HAP-1 (cell line): ENCODE measurements at places on chromosomes 3 and 15.

DNA sequence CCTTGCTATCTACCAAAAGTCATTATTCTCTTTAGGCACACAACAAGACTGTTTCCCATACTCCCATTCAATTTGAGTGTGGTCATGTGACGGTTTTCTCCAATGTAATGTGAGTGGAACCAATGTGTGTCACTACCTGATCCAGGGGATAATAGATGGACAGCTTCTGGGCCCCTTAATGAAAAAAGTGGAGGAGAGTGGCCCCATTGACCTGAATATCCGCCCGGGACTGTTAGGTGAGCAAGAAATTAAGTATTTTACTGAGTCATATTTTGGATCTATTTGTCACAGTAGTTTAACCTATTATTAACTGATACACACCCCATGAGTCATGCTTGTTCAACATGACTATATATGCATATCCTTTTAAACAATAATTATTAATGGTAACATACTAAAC lies 15.1 kb upstream of the ARID3B start:
- DNase-seq, result no peak

DNA sequence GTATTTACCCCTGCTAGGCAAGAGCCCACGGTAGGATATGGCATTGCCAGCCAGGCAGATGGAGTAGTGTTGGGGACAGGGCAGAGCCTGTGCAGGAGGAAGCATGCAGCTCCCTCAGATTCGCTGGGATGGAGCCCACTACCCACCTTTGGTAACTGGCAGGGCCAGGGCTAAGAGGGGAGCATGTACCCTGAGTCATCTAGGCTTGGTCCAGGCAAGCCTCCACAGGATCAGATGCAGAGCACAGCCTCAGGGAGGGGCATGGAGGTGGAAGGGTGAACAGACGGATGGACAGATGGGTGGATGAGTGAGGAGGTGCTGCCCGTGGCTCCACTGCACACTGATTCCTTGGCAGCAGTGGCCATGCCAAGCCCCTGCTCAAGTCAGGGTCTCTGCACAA lies 33.0 kb downstream of the IL20RB start:
- DNase-seq, result no peak

DNA sequence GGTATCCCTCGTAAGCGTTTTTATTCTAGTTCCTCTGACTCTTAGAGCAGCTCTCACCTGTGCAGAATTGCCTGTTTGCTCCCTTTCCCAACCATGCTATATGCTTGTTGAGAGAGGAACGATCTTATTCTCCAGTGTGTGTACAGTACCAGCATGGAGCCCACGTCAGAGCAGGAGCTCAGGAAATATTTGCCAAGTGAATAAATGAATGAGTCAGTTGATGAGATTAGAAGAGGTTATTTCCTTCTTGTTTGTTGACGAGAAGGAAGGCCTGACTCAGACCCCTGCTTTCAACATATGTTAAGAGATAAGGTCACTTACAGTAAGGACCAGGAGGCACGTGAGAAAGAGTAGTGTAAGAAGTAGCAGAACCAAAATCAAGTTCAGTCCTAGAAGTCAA lies 106.3 kb upstream of the ABHD17C start:
- no peak for DNase-seq

GRCh38 chr3:148792516-148792915 lies 35.1 kb upstream of the CPB1 start:
- DNase-seq, result no peak

- no peak for DNase-seq
Observed at GRCh38 chr3:72009851-72010443, 225.0 kb upstream of the PROK2 start.

GRCh38 chr3:113166719-113167492 lies 44.5 kb upstream of the BOC start:
- DNase-seq, result peak; percentile 53

- DNase-seq, result peak; percentile 56
Observed at GRCh38 chr15:79172032-79172481, 81.5 kb upstream of the RASGRF1 start.

GRCh38 chr15:26628879-26629529 lies 143.9 kb downstream of the GABRB3 start:
- no peak for DNase-seq

GRCh38 chr15:100385300-100386050 lies 43.7 kb upstream of the ADAMTS17 start:
- no peak for DNase-seq

- no peak for DNase-seq
Observed at GRCh38 chr3:23166276-23166675, 36.9 kb upstream of the UBE2E2 start.

DNA sequence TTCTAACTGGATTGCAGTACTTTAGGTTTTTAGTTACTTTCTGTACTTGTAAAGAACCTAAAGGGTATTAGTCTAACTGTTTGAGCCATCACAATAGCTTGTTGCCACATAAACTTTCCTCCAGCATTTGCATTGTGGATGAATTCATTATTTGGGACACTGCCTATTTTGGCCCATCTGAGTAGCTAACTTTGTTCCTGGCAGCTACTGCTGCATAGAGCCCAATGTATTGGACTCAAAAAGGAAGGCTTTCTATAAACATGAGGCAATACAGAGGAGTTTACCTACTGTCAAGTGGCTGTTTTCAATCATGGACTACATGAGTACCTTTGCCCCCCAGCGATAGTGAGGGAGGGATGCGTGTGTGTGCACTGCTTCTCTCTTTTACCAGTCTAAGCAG lies 1.9 kb downstream of the ROBO2 start:
- peak; percentile 19 for DNase-seq

DNA sequence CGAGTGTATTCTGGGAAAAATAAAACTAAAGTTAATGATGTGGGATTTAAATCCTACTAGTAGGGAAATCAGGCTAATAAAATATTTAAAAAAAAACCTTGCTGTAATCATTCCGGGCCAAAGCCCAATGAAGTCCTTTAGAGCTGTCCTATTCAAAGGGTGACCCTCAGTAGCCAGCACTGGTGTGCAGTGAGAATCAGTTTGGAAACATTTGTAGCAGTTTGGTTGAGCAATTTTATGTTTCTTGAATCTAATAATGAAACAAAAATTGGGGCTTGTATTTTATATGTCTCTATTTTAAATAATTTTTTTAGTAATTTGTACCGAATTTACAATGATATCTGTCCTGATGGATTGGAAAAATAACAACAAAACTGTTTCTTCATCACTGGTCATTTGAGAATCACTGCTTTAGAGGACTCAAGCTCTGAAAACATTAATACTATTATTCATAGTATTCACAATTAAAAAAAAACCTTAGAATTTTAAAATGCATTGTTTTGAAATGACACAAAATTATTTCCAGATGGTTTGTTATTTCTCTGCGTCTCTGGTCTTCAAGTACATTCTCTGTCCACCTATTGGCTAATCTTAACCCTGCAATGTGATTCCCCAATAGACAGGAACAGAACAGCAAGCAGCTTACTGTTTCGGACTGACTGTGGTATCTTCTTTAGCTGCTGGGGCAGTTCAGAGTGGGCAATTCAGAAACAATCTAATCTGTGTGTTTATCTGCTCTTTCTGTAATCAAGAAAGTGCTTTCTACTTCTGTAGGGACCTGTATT lies 71.2 kb downstream of the OTOL1 start:
- no peak for DNase-seq

GRCh38 chr15:33278816-33279612 lies 31.8 kb upstream of the RYR3 start:
- no peak for DNase-seq

GRCh38 chr3:17310983-17311382 lies 426.2 kb downstream of the PLCL2 start:
- no peak for DNase-seq

DNA sequence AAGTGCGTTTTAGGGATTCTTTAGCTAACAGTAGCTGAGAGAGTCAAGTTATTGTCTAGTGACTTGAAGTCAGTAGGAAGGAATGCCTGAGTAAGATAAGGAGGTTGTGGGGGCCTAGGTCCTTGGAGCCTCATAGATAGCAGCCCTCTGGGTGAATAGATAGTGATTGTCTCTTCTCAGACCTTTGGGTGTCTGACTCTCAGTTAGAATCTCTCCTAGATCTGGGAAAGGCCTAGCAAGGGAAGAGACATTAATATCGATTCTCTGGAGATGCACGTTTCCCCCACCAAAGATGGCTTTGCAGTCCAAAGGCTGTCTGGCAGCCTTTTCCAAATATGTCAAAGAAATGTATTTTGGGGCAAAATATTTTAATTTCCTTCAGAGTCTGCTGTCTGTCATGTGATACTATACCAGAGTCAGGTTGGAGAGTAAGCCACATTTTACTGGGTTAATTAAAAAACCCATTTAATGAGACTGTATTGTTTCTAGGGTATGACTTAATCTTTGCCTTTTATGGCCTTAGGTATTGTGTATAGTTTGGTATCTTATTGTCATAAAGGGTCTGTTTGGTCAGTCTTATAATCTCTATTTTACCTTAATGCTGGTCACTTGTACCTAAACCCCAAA lies 92.2 kb downstream of the ST6GAL1 start:
- DNase-seq, result no peak

DNA sequence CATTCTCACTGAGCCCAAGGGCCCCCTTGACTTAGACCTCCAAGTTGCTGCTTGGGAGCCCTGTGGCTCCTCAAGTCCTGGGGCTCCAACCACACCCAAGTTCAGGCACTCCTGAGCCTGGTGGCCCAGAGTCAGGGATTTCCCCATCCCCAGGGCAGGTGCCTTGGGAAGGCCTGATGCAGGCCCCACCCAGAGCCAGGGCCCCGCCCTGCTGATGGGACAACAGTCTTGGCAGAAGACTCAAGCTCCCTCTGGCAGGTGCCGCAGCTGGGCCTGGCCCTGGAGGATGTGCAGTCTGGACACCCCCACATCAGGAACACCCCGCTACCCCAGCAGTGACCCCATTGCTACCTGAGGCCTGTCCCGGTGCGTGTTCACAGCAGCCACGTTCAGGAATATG lies 17.7 kb upstream of the SHISA5 start:
- DNase-seq, result no peak

DNA sequence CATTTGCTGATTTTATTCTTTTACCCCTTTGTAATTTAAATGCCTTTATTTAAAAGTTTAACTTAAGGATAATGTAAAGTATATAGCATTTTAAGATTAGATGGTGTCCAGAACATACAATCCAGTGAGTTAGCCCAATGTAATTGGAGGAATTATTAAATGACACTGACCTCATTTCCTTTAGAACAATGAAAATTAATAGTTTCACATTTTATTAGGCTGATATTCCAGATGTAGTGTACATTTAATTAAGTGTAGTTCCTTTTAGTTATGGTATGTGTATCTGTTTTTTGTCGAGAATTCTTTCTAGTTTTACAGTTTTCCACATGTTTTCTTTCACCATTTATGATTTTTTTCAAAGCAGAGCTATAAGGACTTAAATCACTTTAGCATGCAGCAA lies 75.8 kb downstream of the RSRC1 start:
- no peak for DNase-seq

DNA sequence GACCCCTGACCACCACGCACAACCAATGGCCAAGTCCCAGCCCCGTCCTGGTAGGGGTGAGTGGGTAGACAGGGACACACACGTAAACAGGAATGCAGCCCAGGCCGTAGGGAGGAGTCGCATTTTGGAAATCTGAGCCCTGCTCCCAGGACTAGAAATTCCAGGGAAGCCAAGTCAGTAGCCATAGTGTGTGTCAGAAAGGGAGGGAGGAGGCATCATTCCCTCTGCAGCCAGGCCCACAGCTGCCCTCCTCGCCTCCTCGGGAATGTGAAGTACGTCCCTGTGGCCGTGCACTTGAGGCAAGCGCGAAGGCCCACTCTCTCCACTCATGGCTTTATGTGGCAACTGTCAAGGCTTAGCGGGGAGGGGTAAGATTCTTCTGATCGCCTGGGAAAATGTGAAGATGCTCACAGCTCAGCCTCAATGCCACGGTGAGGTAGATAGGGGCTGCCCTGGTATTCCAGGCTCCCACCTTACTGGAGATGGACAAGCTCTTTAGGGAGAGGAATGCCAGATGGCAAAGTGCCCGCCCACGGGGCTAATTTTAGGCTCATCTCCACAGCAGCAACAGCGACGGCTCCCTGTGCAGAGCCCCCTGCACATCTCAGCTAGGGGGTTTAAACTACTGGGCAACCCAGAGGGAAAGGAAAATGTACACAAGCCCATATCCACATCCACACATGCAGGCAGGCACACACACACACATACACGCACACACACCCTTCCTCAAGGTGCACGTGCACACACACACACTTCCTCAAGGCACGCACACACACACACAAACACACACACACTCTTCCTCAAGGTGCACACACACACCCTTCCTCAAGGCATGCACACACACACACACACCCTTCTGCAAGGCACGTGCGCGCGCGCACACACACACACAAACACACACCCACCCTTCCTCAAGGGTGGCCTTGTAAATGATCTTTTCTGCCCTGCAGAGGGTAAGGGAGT lies 65.5 kb downstream of the ADCY5 start:
- no peak for DNase-seq

DNA sequence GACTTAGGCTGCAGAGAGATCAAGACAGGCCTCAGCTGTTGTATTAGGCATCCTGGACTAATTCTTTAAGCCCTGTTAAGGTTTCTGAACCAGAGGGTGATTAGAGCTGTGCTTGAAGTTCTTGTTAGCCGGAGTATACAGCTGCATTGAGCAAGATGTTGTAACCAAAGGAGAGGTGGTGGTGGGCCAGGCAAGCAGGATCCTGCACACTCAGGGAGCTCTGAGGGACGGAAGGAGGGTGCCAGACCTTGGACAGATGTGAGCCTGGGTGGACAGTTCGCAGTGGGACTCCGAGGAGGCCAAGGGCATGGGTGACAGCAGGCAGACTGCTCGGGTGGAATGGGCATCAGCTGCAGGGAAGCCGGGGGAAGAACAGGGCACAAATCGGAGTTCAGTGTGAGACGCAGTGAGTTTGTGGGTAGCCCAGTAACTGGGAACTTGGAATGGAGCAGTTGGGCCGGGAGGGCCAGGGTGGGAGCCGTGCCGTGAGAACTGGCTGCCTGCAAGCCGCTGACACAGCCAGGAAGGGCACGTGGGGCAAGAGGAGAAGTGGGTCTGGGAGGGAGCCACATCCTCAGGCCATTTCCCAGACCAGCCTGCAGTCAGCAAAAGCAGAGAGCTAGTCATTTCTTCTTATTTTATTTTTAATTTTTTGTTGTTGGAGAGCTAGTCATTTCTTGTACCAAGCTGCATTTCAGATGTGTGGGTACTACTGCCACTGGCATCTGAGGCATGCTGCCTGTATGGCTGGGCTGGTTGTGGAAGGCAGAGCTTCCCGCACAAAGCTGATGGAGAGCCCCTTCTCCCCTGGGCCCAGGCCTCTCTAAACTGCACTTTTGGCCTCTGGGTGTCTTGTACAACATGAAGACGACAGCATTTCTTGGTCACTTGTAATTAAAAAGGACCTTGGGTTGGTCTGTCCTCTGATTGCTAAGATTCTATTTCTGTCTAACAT lies 61.0 kb downstream of the PGPEP1L start:
- DNase-seq, result no peak

GRCh38 chr3:192079098-192079497 lies 618.1 kb downstream of the PYDC2 start:
- no peak for DNase-seq

GRCh38 chr3:9416139-9416780 lies 18.8 kb downstream of the SETD5 start:
- no peak for DNase-seq

GRCh38 chr15:44308415-44308814 lies 19.9 kb downstream of the GOLM2 start:
- no peak for DNase-seq

GRCh38 chr3:169044331-169045113 lies 619.0 kb downstream of the MECOM start:
- no peak for DNase-seq
